Calu3 (cell line): ENCODE measurements at places on chromosomes 7 and 10. TPM values are rescaled to one million over a fixed set of nuclear protein-coding genes. Genes with fewer than 3 reads are reported as not detected.

The UFSP1 gene
- 3.3 and 4.2 TPM in 2 replicates for total RNA-seq

The TMEM270 gene
- 0.59 and 1.2 TPM in 2 replicates for total RNA-seq

The PRRT4 gene
- total RNA-seq = 0.15 TPM in 1 of 2 replicates, not detected in the other

The AKR1D1 gene
- not detected in 2 replicates for total RNA-seq

The WDFY4 gene
- total RNA-seq = not detected in 2 replicates

The SLC39A12 gene
- total RNA-seq = not detected in 2 replicates

DNA sequence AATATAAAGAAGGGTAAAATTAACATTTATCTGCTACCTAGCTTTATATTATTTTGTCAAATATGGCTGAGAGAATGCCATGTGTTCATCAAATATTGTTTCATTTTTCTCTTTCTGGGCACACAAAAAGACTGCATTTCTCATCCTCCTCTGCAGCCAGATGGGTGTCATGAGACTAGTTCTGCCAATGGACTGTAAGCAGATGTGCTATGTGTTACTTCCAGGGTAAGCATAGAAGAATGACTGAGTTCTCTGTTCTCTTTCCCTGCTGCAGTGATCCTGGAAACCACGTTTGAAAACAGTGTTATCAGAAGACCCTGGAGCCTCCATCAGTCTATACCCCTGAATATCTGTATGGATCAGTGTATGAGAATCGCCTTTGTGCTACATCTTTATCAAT, 24.1 kb upstream of the SLK start:
- no peak overlapping the region for H3K27ac ChIP-seq
- H3K4me1 ChIP-seq = no peaks in the 10 kb centered on the region
- no peak for DNase-seq
- H3K36me3 ChIP-seq = no peaks in the 10 kb centered on the region

GRCh38 chr7:92547579-92547978, 19.0 kb downstream of the RBM48 start:
- H3K36me3 ChIP-seq = no peaks in the 10 kb centered on the region
- no peak overlapping the region for H3K27ac ChIP-seq
- no peak for DNase-seq

DNA sequence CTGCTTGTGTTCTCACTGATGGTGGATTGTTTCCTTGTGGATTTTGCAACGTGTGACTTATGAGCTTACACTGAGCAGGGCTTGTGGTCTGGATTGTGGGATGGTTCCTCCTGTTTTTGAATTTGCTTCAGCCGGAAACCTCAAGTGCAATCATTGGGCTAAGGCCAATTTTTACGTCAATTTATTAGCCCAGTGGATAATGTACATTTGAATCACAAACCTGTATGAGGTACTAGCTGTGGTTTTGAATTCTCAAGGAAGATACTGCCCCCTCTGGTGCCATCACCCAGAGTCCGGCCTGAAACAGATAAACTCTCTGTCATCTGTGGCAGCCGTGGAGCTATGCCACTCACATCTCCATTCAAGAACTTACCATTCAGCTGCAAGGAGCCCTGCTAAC, 7.3 kb upstream of the ZNF777 start:
- DNase-seq = no peak
- H3K27ac ChIP-seq = no peak overlapping the region
- no peaks in the 10 kb centered on the region for H3K4me1 ChIP-seq
- peaks cover 10% of the 10 kb centered on the region for H3K27me3 ChIP-seq
- H3K4me3 ChIP-seq = no peak overlapping the region

DNA sequence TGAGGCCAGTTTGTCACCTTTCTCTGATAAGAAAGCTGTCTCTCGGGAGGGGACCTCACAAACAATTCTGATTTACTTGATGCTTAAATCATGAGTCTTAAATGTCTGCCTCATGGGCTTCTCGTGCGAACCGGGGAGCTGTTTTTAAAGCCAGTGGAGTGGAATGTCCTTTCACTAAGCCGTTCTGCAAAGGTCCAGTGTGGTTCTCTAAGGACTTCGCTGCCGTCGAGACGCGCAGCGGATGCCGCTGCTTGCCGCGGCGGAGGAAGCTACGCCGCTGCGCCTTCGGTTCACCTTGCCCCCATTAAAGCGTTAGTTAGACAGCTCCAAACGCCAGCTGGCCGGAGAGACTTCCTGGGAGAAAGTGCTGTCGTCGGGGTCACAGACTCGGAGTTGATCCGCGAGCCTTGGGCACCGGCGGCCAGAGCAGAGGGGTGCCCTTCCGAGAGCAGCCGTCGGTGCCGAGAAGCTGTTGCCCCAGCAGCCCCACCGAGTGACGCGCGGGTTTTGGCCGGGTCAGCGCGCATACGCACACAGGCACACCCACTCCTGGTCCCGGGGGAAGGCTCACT, 1.3 kb upstream of the HMX3 start:
- no peak overlapping the region for H3K4me3 ChIP-seq
- peaks cover 11% of the 10 kb centered on the region for H3K4me1 ChIP-seq
- H3K36me3 ChIP-seq = peaks cover 6% of the 10 kb centered on the region

DNA sequence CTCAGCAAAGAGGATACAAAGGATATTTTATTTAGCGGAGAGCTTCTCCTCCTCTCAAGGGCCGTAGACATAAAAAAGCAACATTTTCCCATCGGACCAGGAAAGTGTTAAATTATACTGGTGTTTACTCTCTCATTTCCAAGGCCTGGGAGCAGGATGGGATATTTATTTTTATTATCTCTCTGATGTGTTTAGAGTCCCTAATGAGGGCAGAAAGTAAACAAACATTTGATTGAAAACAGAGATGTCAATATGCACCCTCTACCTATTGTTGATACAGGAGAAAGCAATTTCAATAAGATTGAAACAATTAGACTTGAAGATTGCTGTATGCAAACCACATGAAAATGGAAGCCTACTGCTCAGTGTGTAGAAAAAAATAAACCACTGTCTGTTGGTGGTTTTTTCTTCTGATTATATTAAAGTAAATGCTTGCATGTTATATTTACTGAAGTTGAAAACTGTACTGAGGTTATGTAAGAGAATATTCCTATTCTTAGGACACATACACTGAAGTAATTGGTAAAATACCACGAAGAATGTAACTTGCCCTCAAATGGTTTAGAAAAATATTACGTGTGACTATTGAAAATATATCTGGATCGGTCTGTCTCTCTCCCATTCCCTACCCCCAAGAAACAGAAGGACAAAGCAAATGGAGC, 59.3 kb downstream of the ATXN7L1 start:
- H3K27me3 ChIP-seq = no peaks in the 10 kb centered on the region
- DNase-seq = no peak
- H3K27ac ChIP-seq = no peak overlapping the region
- no peak overlapping the region for H3K4me3 ChIP-seq

- H3K4me1 ChIP-seq = no peaks in the 10 kb centered on the region
- no peaks in the 10 kb centered on the region for H3K27me3 ChIP-seq
- H3K36me3 ChIP-seq = no peaks in the 10 kb centered on the region
- H3K27ac ChIP-seq = no peak overlapping the region
Observed at GRCh38 chr10:19961076-19962053, 145.1 kb downstream of the PLXDC2 start.

DNA sequence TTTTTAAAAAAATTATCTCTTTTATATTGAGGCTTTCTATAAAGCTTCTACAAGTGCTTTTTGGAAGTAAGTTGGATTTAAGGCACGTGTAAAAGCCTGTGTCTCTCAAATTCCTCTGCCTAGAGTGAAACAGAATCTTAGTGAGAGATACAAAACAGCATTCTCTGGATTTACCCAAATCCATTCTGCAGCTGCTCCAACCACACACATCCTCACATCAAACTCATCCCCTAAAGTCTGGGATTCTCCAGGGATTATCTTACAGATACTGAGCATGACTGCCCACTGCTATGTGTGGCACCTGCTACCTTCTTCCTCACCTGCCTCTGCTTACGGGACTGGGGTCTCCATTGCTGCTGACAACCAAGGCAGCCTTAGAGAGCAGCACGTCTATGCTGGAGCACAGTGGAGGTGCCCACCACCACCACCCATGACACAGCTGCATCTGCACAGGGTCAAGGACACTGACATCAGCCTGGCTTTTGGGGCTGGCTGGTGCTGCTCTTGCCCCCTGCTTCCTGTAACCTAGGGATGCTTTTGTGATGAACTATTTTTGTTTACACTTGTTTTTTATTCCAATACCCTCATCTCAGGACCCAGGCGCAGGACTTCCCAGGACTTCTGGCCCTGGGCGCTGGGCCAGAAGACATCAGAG, 139.2 kb upstream of the NAMPT start:
- peak overlapping the region; percentile 21 for H3K4me3 ChIP-seq
- peak overlapping the region; percentile 94 for H3K27ac ChIP-seq
- DNase-seq = no peak
- peaks cover 26% of the 10 kb centered on the region for H3K36me3 ChIP-seq
- peaks cover 83% of the 10 kb centered on the region for H3K4me1 ChIP-seq

DNA sequence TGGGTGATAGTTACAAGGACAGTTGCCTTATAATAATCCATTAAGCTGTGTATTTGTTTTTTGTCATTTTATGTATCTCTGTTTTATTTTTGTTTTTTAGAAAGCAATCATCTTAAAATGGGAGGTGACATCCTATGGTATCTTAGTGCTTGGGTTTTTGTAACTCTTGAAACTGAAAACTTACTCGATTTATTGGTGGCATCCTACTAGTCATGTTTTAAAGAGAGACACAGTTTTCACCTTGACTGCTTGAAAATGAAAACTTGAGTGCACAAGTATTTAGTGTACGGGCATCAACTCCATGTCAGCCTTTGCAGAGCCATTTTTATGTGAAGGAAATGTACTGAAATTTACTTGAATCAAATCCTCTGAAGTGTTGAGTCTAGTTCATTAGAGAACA, 103.8 kb upstream of the SAMD8 start:
- no peaks in the 10 kb centered on the region for H3K36me3 ChIP-seq
- H3K27ac ChIP-seq = no peak overlapping the region
- no peak for DNase-seq
- H3K4me3 ChIP-seq = no peak overlapping the region

DNA sequence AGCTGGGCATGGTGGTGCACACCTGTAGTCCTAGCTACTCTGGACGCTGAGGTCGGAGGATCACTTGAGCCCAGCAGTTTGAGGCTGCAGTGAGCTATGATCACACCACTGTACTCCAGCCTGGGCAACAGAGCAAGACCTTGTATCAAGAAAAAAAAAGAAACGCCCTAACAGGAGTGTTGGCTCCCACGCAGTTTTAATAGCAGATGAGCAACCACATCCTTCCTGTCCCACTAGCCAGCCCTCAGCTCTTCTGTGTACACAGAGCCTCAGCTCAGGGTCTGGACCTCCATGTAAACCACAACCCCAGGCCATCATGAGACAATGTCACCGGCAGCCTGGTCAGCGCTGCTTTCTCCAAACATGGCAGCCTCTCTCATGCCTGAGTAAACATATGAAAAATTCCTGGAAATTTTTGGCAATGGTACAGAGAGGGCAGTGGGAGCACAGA, 108.2 kb downstream of the PIP4K2A start:
- no peak overlapping the region for H3K4me3 ChIP-seq
- peaks cover 7% of the 10 kb centered on the region for H3K36me3 ChIP-seq
- no peaks in the 10 kb centered on the region for H3K4me1 ChIP-seq
- H3K27me3 ChIP-seq = no peaks in the 10 kb centered on the region
- DNase-seq = no peak
- H3K27ac ChIP-seq = no peak overlapping the region

GRCh38 chr7:111785076-111785475, 222.8 kb upstream of the IMMP2L start:
- H3K27ac ChIP-seq = no peak overlapping the region
- no peak for DNase-seq
- no peaks in the 10 kb centered on the region for H3K4me1 ChIP-seq
- H3K4me3 ChIP-seq = no peak overlapping the region
- H3K27me3 ChIP-seq = no peaks in the 10 kb centered on the region

DNA sequence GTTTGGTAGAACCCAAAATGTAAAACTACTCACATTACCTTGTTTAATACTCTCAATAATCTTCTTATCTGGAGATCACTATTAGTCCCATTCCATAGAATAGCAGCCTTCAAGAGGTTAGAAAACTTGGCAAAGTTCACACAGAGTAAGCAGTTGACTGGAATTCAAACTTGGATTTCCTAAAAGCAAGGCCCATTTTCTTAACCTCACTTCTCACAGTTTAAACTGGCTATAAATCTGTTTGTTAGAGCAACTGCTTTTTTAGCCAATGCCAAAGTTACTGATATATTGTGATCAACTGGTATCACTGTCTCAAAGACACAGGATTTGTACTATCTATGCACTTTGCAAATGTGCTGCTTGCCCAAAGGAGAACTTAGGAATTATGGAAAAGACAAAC, 230.2 kb downstream of the THSD7A start:
- no peak overlapping the region for H3K27ac ChIP-seq
- DNase-seq = no peak
- no peaks in the 10 kb centered on the region for H3K4me1 ChIP-seq
- H3K27me3 ChIP-seq = no peaks in the 10 kb centered on the region
- no peaks in the 10 kb centered on the region for H3K36me3 ChIP-seq
- H3K4me3 ChIP-seq = no peak overlapping the region

DNA sequence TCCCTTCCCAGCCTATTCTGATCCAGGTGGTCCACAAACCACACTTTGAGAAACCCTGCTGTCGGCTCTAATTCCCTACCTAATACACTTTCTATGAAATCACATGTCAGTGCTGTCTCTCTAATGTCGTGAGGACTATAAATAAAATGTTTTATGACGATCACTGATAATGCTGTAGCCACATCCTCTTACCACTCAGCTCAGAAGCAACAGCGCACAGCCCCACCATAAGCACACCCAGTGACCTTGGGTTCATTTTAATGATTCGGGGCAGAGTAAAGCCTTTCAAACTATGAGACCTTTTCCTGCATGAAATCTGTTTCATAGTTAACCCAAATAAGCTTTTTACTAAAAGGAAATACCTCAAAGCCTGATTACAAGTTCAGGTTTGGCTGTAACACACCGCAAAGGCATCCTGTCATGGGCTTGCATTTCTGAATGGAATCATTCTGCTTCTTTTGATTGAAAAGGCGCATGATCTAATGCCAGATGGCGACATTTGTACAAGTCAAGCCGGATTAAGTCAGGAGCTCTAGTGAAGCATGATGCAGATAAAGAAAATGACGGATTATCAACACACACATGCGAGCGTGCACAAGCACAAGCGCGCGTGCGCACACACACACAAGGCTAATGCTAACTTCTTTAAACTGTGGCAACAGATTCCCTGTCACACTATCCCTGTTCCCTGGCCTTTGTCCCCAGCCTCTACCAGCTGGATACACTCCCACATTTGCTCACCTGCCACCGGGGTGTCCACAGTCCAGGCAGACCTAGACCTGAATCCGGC, 180.5 kb upstream of the PDE1C start:
- no peak overlapping the region for H3K4me3 ChIP-seq
- H3K27ac ChIP-seq = no peak overlapping the region
- H3K4me1 ChIP-seq = no peaks in the 10 kb centered on the region
- H3K36me3 ChIP-seq = no peaks in the 10 kb centered on the region

DNA sequence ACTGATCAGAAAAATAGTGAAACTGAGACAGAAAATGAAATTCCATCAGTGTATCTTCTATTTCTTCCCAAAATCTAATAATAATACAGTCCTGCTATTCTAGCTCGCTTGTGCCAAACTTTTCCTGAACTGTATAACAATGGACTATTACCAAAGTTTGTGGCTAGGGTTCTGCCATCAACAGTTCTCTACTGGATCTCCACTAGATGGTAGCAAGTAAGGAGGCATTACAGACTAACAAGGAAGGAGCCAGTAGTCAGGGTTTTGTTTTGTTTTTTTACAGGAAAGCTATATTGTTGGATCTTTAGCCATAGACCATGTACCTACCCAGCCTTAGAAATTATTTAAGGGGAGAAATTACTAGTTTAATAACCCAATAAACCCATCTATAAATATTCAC, 10.8 kb downstream of the MTERF1 start:
- H3K27ac ChIP-seq = no peak overlapping the region
- no peak overlapping the region for H3K4me3 ChIP-seq
- no peaks in the 10 kb centered on the region for H3K4me1 ChIP-seq
- no peaks in the 10 kb centered on the region for H3K36me3 ChIP-seq
- H3K27me3 ChIP-seq = no peaks in the 10 kb centered on the region
- DNase-seq = no peak

- no peaks in the 10 kb centered on the region for H3K4me1 ChIP-seq
- DNase-seq = no peak
- H3K36me3 ChIP-seq = no peaks in the 10 kb centered on the region
Observed at GRCh38 chr10:15352836-15353235, 18.3 kb downstream of the FAM171A1 start.
